ENCODE measurements at places on chromosomes 11 and 22. TPM values are rescaled to one million over a fixed set of nuclear protein-coding genes. Genes with fewer than 3 reads are reported as not detected.

The SEPTIN3 gene
- not detected for total RNA-seq

The HBD gene
- not detected for total RNA-seq

The LIF gene
- total RNA-seq, result 11.3 TPM

The GGT5 gene
- 175 TPM for total RNA-seq

The ST14 gene
- total RNA-seq, result 4.9 TPM

The HSPB2 gene
- total RNA-seq, result 3.1 TPM

The FAM76B gene
- 49.3 TPM for total RNA-seq

The KREMEN1 gene
- 8.4 TPM for total RNA-seq

Measured in thoracic aorta (tissue), 2 donors.